Adrenal gland (tissue), 19 donors: ENCODE measurements at places on chromosomes 16 and 17. TPM values are rescaled to one million over a fixed set of nuclear protein-coding genes. Genes with fewer than 3 reads are reported as not detected.

DNA sequence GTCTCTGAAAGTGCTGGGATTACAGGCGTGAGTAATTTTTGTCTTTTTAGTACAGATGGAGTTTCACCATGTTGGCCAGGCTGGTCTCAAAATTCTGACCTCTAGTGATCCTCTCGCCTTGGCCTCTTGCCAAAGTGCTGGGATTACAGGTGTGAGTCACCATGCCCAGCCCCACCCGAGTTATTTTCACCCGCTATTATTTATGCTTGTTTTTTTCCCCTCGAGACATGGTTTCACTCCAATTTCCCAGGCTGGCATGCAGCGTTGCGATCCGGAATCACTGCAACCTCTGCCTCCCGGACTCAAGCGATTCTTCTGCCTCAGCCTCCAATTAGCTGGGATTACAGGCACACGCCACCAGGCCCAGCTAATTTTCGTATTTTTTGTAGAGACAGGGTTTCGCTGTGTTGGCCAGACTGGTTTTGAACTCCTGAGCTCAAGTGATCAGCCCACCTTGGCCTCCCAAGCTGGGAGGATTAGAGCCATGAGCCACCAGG, 9.2 kb downstream of the RPL23 start:
- no peak overlapping the region for H3K4me3 ChIP-seq
- peak overlapping the region; percentile 51 for H3K27ac ChIP-seq
- no peaks in the 10 kb centered on the region for H3K27me3 ChIP-seq
- peaks cover 21% of the 10 kb centered on the region for H3K36me3 ChIP-seq
- no peak for DNase-seq

DNA sequence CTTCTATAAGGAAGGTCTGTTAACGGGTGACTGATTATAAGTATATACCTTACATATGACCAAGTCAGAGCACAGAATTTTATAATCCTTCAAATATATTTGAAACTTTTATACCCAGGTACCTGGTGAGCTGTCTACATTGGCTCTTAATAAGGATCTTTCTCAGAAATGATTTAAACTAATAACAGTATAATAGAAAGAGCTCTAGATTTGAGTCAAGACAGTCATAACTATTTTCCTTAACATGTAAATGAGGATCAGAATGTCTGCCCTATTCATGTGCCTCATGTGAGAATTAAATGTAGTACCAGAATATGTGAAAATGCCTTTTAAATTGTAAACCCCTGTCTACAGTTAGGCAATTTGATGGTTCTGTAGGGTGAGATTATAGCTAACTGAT, 14.5 kb downstream of the CBFB start:
- no peaks in the 10 kb centered on the region for H3K4me1 ChIP-seq
- H3K36me3 ChIP-seq = no peaks in the 10 kb centered on the region
- no peaks in the 10 kb centered on the region for H3K27me3 ChIP-seq
- no peak for DNase-seq
- no peak overlapping the region for H3K4me3 ChIP-seq
- no peak overlapping the region for H3K27ac ChIP-seq

DNA sequence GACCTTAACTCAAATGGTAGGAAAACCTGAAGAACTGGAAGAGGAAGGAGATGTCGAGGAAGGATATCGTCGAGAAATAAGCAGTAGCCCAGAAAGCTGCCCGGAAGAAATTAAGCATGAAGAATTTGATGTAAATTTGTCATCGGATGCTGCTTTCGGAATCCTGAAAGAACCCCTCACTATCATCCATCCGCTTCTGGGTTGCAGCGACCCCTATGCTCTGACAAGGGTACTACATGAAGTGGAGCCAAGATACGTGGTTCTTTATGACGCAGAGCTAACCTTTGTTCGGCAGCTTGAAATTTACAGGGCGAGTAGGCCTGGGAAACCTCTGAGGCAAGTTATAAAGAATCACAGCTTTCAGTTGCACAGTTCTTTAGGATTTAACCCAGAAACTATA, 15.5 kb downstream of the ERCC4 start:
- no peak for DNase-seq
- H3K27ac ChIP-seq = peak overlapping the region; percentile 83
- peaks cover 15% of the 10 kb centered on the region for H3K36me3 ChIP-seq
- no peak overlapping the region for H3K4me3 ChIP-seq
- peaks cover 19% of the 10 kb centered on the region for H3K4me1 ChIP-seq

DNA sequence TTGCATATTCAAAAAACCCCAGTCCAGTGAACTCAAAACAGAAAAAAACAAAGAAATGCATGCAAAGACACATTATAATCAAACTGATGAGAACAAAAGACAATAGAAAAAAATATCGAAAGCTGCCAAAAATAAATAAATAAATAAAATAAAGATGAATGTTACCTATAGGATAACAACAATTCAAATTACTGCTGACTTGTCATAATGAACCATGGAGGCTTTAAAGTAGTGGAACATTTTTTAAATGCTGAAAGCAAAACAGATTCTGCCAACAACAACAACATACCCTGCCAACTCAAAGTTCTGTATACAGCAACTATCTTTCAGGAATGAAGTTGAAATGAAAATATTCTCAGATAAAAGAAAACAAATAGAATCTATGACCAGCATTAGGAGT, 116.6 kb downstream of the CBLN1 start:
- H3K27me3 ChIP-seq = no peaks in the 10 kb centered on the region
- H3K4me3 ChIP-seq = no peak overlapping the region
- no peaks in the 10 kb centered on the region for H3K4me1 ChIP-seq
- no peak overlapping the region for H3K27ac ChIP-seq
- no peaks in the 10 kb centered on the region for H3K36me3 ChIP-seq

GRCh38 chr17:39069114-39069756, 82.2 kb downstream of the PLXDC1 start:
- no peaks in the 10 kb centered on the region for H3K27me3 ChIP-seq
- peak; percentile 30 for DNase-seq
- no peak overlapping the region for H3K4me3 ChIP-seq
- H3K36me3 ChIP-seq = no peaks in the 10 kb centered on the region

DNA sequence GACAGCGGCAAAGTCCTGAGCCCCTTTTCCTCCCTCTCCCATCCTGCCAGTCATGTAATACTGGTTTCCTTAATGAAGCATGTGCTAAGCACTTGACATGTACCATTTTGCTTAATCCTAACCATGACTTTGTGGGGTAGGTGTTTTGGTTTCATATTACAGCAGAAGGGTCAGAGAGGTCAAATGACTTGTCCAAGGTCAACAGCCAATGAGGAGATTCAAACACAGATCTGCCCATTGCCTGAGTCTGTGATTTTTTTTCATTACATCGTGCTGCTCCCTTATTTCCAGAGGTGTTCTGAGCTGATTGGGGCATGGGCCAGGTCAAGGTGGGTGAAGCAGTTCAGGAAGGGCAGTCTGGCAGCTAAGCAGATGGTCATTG, 17.6 kb upstream of the PHF12 start:
- no peak overlapping the region for H3K4me3 ChIP-seq
- H3K27ac ChIP-seq = no peak overlapping the region
- no peaks in the 10 kb centered on the region for H3K4me1 ChIP-seq
- no peaks in the 10 kb centered on the region for H3K27me3 ChIP-seq

DNA sequence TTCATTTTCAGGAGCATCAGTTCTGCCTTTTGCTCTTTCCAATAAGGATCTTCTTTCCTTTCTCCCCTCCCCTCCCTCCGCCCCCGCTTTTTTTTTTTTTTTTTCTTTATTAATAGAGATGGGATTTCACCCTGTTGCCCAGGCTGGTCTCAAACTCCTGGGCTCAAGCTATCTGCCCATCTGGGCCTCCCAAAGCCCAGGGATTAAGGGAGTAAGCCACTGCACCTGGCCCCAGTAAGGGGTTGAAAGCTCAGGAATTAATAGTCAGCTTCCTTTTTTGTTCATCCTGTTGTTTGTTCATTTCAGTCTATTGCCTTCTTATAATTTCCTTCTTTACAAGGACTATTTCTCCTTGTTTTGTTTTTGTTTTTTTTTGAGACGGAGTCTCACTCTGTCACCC, 7.9 kb upstream of the C17orf58 start:
- no peaks in the 10 kb centered on the region for H3K36me3 ChIP-seq
- DNase-seq = no peak
- H3K4me3 ChIP-seq = no peak overlapping the region
- no peaks in the 10 kb centered on the region for H3K27me3 ChIP-seq
- no peaks in the 10 kb centered on the region for H3K4me1 ChIP-seq

GRCh38 chr16:84224554-84224953, 15.3 kb downstream of the KCNG4 start:
- no peak for DNase-seq
- no peak overlapping the region for H3K27ac ChIP-seq
- H3K4me1 ChIP-seq = peaks cover 13% of the 10 kb centered on the region

DNA sequence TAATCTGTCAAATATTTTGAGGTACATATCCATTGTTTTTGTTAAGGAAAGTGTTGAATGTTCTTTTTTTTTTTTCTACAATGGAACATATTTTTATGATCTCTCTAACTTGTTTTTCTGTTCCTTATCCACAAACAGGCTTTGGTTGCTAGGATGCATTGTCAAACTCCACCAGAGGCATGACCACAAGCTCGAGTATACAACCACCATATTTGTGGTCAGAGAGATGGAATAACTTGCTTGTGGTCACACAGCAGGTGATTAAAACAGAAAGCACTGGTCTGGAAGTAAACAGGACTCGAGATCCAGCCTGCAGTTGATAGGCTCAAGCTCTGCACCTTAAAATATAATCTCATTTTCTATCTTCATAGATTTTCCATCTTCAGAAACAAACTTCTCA, 105.8 kb upstream of the ADAMTS18 start:
- no peak for DNase-seq
- no peak overlapping the region for H3K27ac ChIP-seq
- H3K4me1 ChIP-seq = no peaks in the 10 kb centered on the region
- H3K27me3 ChIP-seq = no peaks in the 10 kb centered on the region
- no peak overlapping the region for H3K4me3 ChIP-seq

DNA sequence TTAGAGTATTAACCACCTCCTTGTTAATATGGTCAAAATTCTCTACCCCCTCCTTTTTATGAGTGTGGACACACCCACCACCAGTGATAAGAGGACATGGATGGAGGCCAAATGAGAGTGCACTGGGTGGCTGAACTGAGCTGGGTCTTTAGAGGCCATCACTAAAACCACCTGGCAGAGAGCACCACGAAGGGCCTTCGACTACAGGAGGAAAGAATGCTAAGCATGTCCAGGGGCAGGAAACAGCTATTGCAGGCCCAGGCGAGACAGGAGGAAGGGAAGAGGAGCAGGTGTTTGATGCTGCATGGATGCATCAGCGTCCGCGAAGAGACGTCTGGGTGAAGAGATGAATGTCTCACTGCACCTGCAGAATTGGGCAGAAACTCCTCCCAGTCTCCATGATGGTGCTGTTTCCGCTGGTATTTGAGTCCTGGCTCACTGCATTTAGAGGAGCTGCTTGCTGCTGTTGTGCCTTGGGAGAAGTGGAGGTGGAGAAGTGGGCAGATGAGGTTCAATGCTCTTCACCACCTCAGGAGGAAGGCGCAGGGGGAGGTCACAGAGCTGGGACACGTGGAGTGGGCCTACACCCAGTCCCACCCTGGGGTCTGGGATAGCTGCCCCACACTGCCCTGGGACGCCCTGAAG, 33.2 kb downstream of the SPHK1 start:
- H3K36me3 ChIP-seq = no peaks in the 10 kb centered on the region
- H3K27me3 ChIP-seq = no peaks in the 10 kb centered on the region
- DNase-seq = peak; percentile 40
- peaks cover 6% of the 10 kb centered on the region for H3K4me1 ChIP-seq
- no peak overlapping the region for H3K4me3 ChIP-seq

GRCh38 chr17:32275060-32276042, 9.7 kb downstream of the RHBDL3 start:
- DNase-seq = peak; percentile 96
- no peaks in the 10 kb centered on the region for H3K27me3 ChIP-seq
- H3K36me3 ChIP-seq = no peaks in the 10 kb centered on the region

DNA sequence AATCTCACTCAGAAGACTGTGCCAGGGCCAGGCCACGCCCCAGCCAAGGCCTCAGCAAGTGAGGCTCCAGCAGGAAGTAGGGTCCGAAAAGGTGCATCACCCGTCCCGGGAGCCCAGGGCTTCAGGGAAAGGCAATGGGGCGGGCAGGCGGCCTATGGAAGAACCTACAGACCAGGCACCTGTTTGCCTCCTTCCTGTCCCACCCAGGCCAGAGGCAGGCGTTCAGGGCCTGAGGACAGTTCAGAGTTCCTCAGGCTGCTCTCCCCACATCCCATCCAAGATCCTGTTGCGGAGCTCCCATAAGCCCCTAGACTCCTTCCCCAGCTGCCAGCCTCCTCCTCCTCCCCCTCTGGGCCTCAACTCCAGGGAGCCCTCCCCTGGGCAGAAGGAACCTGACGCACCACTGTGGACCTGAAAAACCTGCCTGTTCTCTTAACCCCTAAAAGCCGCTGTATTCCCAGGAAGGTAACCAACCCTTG, 2.3 kb downstream of the CLUH start:
- DNase-seq = peak; percentile 56
- no peaks in the 10 kb centered on the region for H3K36me3 ChIP-seq
- no peaks in the 10 kb centered on the region for H3K27me3 ChIP-seq
- H3K4me1 ChIP-seq = peaks cover 65% of the 10 kb centered on the region
- H3K4me3 ChIP-seq = no peak overlapping the region

DNA sequence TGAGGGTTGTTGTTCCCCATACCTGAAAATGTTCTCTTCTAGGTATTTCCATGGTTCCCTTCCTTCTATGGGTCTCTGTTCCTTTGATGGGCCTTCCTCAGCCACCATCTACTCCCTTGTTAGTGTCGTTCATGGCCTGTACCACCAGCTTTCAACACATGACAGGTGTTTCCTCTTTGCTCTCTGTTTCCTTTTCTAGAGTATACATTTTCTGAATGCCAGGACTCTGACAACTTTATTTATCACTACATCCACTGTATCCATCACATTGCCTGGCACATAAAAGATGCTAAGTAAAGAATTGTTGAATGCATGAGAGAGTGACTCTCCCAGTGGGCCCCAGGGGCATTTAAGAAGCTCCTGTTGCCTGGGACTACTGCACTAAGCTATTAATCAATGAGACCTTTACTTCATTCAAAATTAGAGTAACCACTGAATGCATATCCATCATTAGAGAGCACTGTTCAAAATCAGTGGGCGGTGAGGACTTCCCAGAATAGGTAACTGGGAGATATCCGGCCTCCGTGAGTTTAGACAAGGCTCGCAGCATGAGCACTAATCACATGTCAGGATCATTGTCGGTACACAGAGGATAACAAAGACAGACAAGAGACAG, 255.0 kb downstream of the CBLN1 start:
- DNase-seq = no peak
- H3K4me3 ChIP-seq = no peak overlapping the region
- H3K36me3 ChIP-seq = no peaks in the 10 kb centered on the region
- H3K27ac ChIP-seq = no peak overlapping the region
- no peaks in the 10 kb centered on the region for H3K27me3 ChIP-seq
- no peaks in the 10 kb centered on the region for H3K4me1 ChIP-seq

The ZNF319 gene
- total RNA-seq = 10.7 TPM

The LDHD gene
- 2.4 TPM for total RNA-seq

The SYNGR3 gene
- total RNA-seq = 2.5 TPM

The CDIPT gene
- 150 TPM for total RNA-seq

The PRCD gene
- 5.5 TPM for total RNA-seq

The TBKBP1 gene
- 15.9 TPM for total RNA-seq

The PLD2 gene
- 9.5 TPM for total RNA-seq
